ENCODE measurements at places on chromosomes 7 and 10.

DNA sequence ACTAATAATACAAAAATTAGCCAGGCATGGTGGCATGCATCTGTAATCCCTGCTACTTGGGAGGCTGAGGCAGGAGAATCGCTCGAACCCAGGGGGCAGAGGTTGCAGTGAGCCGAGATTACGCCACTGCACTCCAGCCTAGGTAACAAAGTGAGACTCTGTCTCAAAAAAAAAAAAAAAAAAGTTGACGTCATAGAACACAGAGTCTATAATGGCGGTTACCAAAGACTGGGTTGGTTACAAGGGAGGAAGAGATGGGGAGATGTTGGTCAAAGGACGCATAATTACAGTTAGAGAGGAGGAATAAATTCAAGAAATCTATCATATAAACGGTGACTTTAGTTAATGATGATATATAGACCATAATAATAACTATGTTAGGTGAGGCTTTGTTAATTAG lies 309.7 kb upstream of the HGF start:
- DNase-seq = no peak

GRCh38 chr10:64196638-64197315 lies 675.6 kb downstream of the REEP3 start:
- DNase-seq = no peak

- peak; percentile 80 for DNase-seq
Measured at GRCh38 chr7:98196706-98197605, 14.3 kb upstream of the BHLHA15 start.

DNA sequence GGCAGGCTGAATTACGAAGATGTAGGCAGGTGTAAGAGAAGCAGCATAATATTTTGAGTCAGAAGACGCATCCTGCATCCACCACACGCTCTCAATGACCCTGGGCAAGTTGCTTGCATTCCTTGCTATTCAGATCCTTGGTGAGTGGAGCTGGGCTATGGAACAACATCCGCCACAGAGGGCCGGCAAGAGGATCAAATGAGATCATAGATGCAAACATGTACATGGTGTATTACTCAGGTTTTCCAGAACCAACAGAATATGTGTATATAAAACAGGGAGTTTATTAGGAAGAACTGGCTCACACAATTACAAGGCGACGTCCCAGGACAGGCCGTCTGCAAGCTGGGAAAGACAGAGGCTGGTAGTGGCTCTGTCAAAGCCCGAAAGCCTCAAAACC lies 51.5 kb downstream of the ADAM12 start:
- no peak for DNase-seq

GRCh38 chr10:77756319-77757232 lies 119.0 kb upstream of the KCNMA1 start:
- DNase-seq = no peak

- no peak for DNase-seq
Measured at GRCh38 chr7:75795831-75796285, 17.7 kb downstream of the CCL24 start.

GRCh38 chr7:104358446-104359132 lies 30.2 kb downstream of the LHFPL3 start:
- no peak for DNase-seq

DNA sequence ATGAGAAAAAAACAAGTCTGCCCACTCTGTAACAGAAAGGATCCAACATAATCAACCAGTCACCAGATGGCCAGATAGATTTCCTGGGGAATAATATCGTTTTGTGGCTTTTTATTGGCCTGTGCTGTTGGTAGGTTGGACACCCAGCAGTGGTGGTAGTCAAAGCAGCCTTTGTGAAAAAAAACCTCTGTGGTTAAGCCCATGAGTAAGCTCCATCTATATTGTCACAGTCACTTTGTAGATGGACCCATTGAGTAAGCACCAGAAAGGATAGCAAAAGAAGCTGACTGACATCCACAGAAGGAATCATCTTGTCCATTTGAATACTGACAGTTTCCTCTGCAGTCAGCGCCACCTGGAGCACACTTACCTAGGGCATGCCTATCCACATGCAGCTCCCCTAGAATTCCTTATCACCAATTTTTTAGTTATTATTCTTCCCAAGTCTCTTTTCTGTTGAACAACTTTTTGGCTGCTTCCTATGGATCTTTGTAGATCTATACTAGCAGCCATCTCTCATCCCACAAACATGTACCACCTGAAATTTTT lies 96.9 kb downstream of the IQUB start:
- DNase-seq = no peak

- no peak for DNase-seq
Measured at GRCh38 chr7:13115855-13116254, 428.4 kb downstream of the ARL4A start.

DNA sequence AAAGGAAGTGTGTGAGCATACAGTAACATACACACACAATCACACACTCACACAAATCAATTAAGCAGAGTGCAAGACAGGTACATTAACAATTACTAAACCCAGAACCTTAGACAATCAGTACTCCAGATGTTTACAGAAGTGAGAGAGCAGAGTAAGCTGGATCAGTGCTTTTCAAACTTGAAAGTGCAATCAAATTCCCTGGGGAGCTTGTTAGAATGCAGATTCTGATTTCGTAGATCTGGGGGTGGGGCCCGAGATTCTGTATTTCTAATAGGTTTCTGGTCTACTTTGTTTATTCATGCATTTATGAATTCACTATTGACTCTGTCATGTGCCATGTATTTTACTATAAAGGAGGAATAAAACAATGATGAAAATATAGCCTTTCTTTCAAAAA lies 179.6 kb upstream of the PHYHIPL start:
- DNase-seq = no peak

GRCh38 chr7:157432541-157432956 lies 95.7 kb downstream of the DNAJB6 start:
- peak; percentile 23 for DNase-seq

GRCh38 chr7:31776616-31777015 lies 89.6 kb downstream of the PPP1R17 start:
- no peak for DNase-seq

DNA sequence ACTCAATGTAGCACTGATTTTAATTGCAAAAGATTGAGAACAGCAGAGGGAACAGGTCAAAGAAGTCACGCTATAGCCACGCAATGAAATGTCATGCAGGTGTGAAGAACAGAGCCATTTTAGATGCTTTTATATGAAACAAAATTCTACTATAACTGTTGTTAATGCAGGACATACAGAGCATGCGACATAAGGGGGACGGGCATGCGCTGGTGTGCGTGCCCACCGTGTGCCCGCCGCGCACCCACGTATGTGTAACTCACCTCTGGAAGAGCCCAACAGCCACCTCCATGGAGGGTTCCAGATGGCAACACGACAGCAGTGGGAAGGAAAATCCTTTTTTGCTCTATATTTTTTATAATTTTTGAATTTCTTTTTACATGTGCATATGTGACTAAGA lies 410.0 kb upstream of the RNF32 start:
- DNase-seq = no peak

DNA sequence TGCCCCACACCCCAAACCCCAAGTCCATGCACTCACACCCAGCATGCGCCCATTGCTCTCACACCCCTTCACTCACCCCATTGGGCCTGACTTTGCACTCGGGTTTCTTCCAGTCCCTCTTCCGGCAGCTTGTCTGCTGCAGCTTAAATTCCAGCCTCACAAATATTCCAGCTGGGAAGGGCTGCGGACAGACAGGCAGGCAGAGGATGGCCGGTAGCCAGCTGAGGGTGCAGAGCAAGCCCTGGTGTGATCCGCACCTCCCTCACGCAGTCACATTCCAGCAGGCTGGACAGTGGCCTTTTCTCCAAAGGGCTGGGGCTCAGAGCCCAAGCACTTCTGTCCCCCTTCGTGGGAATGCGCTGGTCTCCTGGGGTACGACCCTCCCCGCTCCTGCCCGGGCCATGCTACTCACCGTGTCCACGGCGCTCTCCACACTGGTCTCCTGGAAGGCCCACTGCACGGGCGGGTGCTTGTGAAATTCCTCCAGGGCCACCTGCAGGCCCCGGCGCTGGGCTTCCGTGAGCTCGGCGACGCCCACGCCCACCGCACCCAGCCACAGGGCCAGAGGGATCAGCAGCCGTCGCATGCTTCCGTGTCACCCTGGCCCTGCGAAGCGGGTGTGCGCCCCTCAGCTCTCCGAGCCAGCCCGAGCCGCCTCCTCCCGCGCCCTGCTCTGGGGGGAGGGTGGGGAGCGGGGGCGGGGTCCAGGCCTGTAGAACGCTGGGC lies 1.2 kb downstream of the RARRES2 start:
- no peak for DNase-seq

DNA sequence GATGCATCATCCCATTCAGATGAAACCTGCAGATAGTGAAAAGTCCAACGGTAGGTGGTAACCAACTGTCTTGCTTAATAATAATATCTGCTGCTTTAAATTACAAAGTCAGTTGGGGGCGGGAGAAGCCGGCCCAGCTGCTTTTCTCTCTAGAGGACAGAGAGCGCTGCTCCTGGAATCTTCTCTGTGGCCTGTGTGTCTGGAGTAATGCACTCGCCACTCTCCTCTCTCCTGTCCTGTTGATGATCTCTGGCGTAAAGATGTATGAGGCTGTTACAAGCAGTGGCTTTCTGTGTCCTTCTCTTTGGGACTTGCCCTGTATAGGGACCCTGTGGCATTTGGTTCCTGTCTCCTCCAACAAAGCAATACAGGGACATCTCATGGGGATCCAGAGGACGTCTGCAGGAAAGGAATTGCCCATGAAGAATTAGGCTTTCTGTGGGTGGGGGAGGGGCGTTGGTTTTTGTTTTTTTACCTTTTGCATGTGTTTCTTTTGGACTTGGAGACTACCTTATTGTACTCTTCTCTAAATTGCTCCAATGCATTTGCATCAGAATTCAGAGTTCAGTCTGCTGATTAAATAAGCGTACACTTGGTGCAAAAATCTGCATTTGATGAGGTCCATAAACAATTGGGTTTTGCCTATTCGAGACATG lies 231.6 kb downstream of the CELF2 start:
- DNase-seq = no peak

- no peak for DNase-seq
Measured at GRCh38 chr7:14242175-14242574, 252.7 kb upstream of the ETV1 start.

DNA sequence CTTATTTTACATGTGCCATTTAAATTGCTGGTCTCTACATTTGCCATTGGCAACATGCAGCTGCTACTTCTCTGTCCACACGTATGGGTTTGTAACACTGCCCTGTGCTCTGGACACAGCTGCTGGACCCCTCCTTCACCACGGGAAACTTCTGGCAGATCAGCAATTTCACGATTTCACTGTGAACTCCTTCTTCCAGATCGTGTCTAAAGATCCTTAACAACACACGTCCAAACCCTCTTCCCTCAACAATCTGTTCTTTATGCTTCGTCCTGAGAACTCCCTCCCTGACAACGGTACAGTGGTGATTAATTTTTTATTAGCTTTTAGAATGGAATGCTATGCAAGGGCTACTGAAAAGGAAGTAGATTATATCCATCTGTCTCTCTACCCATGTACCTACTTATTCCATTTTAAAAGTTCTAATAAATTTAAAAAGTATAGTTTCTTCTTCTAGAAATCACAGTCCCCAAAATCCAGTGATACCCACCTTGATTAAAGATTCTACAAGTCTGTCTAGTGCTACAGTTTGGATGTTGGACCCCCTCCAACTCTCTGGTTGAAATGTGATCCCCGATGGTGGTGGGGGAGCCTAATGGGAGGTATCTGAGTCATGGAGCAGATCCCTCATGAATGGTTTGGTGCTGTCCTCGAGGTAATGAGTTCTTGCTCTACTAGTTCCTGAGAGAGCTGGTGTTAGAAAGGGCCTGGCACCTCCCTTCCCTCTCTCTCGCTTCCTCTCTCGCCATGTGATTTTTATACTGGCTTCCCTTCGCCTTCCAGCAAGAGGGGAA lies 81.0 kb downstream of the KIAA1549 start:
- DNase-seq = no peak

- DNase-seq = no peak
Measured at GRCh38 chr10:82736305-82736704, 861.3 kb downstream of the NRG3 start.

DNA sequence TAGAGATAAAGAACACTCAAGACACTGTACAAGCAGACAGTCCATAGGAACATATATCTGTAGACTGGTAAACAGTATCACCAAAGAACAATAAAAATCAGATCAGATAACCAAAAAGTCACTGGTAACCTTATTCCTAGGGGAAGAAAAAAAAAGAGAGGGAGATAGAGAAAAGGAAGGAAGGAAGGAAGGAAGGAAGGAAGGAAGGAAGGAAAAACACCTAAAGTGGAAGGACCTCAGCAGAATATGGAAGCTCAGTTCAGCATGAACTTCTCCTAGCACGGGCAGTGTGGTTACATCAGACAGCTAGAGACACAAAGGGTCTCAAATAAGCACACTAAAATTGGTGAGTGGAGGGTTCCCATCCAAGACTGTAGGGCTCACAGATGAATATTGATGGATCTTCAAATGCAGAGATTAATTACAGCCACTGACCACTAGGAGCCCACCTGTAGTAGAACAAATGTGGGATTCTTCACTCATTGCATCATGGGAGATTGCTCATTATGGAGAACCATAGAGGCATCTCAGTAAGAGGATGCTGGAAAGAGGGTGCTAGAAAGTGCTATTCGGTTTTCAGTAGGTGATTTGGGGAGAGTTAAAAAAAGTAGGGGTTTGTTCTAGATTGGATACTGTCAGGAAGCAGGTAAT lies 293.4 kb upstream of the C7orf33 start:
- DNase-seq = no peak

- no peak for DNase-seq
Measured at GRCh38 chr10:25465582-25466372, 291.0 kb downstream of the GPR158 start.

DNA sequence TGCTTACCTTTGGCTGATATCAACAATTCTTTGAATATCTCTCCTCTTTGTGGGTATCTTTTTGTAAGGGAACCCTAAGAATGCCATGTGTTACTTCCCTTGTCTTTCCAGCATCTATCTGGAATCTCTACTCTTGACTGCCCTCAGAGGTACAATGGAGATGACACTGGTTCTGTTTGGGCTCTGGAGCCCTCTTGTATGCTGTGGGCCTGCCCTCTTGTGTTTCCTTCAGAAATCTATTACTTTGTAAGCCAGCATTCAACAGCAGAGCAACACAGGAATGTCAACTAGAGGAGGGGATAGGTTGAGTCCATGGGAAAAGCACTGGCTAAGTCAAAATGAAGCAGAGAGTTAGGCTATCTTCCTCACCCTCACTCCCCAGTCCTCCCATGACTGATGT lies 142.3 kb downstream of the XPNPEP1 start:
- no peak for DNase-seq

DNA sequence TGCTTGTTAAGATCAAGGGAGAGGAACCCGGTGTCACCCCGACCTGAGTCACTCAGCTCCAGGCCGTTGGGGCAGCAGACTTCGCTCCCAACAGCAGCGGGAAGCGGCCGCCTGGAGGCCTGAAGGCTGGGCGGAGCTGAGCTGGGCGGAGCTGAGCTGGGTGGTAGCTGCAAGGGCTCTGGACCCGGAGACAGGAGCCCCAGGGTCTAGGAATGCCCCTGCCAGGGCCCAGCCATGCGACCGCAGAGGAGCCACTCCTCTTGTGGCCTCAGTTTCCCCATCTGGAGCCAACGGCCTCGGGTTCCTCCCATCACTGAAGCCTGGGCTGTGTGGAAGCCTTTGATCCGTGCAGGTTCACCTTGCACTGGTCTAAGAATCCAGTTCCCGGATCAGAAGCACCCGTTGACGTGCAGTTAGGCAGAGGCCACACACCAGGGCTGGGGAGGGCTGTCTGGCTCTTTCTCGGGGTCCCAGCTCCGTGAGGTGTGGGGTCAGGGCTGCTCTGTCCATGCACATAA lies 21.9 kb upstream of the DPYSL4 start:
- DNase-seq = no peak

- no peak for DNase-seq
Measured at GRCh38 chr7:30451539-30452279, 26.9 kb downstream of the NOD1 start.

Data from HL-60 (cell line).